ENCODE measurements at places on chromosomes 2 and 18.

DNA sequence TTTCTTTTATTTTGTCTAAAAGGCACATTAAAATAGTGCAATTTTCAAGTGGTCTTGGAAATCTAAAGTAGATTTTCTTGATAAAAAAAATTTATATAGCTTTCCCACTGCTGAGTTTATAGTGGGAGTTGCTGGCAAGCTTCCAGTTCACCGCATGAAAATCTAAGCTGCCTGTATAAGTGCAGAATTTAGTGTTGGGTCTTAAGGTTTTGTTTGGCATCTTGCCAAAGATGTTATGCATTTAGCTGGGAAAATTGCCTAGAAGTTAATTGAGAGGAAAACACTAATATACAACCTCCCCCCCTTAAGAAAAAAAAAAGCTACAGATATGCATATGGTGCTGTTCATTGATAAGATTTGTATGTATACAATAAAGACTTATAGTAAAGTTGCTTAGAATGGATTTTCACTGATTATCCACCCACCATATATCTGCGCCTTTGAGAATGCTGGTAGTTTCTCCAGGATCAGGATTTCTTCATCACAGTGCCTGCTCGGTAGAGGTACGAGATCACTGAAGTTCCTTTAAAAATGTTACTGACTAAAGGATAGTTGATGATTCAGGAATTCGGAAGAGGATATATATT, 803.2 kb upstream of the POU3F3 start:
- DNase-seq = no peak

DNA sequence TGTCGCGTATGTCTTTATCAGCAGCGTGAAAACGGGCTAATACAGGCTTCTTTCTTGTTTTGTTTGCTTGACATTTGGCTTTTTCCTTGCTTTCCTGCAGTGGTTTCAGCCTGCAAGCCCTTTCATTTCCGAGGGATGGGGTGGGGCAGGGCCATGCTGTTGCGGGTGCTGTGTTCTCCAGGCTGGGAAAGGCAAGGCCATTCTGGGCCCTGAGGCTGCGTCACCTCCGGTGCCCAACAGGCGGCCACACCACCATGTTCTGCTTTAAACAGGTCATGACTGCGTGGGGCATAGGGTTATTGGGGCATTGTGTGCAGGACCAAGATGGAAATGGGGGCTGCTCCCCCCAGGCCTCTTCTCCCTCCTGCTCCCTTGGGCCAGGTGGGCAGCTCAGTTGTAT, 38.6 kb upstream of the PLB1 start:
- no peak for DNase-seq

DNA sequence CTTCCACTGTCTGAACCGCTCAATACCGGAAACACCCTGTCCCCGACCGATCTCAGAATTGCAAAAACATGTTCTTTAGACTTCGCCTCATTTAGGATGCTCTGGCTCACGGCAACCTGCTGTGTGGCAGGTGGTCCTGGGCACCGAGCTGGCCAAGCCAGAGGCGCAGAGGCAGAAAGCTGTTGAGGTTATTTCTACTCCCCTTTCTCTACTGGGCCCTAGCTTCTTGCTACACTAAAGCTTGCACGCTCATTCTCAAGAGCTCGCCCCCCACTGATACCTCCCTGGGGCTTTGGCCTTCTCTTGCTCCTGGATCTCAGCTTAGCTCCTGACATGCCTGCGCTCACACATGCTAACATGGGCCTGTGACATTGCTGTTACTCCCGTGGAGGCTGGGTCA, 417.4 kb downstream of the LPIN1 start:
- DNase-seq = no peak

DNA sequence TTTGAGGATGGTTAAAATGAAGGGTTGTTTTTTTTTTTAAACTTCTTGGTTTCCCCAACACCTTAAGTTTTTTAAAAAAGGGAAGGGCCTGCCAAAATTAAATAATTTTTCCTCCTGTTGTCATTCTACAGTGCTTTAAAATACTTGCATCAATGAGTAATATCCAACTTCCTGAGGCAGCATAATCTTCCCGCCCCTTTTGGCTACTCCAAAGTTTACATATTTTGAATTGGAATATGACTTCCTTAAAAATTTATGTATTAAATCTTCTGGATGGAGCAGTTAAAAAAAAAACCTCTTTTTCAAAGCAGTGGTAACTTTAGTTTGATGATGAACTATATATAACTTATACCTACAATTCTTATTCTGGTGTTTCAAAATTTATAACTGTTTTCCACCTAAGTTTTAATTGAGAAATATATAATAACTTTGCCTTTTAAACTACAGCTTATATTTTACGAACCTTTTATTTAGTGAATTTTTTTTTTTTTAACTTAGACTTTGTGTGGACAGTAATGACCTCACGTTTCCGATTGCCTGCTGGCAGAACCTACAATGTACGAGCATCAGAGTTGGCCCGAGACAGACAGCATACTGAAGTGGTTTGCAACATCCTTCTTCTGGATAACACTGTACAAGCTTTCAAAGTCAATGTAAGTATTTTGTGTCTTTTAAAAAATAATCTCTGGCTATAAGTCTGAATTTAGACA, 49.8 kb downstream of the PTPN4 start:
- no peak for DNase-seq

DNA sequence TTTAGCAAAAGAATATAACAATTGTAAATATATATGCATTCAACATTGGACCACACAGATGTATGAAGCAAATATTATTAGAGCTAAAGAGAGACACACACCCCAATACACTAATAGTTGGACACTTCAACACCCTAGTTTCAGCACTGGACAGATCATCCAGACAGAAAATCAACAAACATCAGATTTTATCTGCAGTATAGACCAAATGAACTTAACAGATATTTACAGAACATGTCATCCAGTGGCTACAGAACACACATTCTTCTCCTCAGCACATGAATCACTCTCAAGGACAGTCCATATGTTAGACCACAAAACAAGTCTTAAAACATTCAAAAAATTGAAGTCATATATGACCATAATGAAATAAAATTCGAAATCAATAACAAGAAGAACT, 22.1 kb upstream of the EVA1A start:
- no peak for DNase-seq

GRCh38 chr18:21450913-21451312, 149.6 kb downstream of the ESCO1 start:
- DNase-seq = no peak

- no peak for DNase-seq
Observed at GRCh38 chr2:127663566-127664064, 11.7 kb downstream of the LIMS2 start.

DNA sequence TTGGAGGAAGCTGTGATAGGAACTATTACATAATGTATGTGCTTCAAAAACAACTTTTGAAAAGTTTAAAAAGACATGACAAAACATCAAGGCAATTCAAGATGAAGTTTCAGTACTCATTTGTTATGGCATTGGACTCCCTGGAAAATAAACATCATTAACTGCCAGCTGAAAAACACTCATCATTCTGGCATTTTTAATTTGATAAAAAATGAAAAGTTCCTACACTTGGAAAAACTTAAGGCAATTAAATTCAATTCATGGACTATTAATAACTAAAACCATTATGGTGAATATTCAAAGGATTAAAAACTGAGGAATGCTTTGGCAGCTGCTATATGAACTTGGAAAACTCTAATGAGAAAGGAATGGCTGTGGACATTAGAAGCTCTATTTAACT, 8.5 kb downstream of the TYW5 start:
- DNase-seq = no peak

GRCh38 chr2:207061181-207061580, 104.6 kb downstream of the KLF7 start:
- DNase-seq = no peak

DNA sequence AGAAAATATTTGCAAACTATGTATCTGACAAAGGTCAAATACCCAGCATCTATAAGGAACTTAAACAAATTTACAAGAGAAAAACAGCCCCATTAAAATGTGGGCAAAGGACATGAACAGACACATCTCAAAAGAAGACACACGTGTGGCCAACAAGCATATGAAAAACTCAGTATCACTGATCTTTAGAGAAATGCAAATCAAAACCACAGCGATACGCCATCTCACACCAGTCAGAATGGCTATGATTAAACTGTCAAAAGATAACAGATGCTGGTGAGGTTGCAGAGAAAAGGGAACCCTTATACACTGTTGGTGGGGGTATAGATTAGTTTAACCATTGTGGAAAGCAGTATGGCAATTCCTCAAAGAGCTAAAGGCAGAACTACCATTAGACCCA, 64.3 kb upstream of the RBMS1 start:
- DNase-seq = no peak

GRCh38 chr18:11145413-11146191, 3.8 kb downstream of the PIEZO2 start:
- no peak for DNase-seq

DNA sequence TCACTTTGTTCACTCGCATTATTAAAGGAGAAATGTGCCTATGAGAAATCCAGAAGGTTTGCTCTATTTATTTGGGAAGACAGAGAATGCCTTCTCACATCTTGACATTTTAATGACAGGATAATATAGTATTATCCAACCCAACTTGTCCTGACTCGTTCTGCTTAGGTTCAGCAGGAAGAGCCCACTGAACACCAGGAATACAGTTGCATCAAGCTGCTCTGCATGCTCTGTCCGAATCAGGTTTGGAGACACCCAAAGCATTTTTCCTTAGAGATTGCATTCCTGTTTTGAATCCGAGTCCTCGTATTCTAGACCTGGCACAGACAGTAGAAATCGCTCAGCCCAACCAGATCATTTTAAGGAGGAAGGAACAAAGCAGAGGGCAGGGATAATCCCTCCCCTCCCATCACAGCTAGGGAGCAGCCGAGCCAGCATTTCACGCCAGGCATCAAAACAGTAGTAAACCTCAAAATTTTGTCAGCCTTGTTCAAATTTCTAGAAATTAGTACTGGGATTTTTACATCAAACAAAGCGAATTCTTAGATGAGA, 837.4 kb upstream of the ID2 start:
- DNase-seq = no peak

- DNase-seq = no peak
Observed at GRCh38 chr18:22034276-22034675, 135.1 kb upstream of the GATA6 start.

DNA sequence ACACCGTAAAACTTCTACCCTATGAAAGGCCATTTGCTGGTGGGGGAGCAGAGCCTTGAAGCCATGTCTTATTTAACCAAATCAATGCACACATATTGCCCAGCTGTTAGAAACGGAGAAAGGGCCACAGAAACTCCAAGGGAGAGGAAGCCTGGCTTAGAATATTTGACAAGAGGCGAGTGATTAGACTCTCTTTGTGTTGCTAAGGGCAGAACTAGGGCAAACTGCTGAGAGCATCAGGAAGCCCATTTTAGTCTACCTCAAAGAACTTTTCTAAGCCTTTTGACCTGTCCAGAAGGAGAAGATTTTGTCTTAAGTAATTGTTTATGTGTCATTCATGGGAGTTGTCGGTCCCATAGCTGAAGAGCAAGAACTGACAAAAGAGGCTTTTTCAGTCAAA, 54.4 kb upstream of the CELF4 start:
- no peak for DNase-seq

GRCh38 chr2:28796620-28797019, 14.0 kb upstream of the SPDYA start:
- DNase-seq = no peak

GRCh38 chr2:119025013-119025412, 83.0 kb downstream of the MARCO start:
- no peak for DNase-seq

DNA sequence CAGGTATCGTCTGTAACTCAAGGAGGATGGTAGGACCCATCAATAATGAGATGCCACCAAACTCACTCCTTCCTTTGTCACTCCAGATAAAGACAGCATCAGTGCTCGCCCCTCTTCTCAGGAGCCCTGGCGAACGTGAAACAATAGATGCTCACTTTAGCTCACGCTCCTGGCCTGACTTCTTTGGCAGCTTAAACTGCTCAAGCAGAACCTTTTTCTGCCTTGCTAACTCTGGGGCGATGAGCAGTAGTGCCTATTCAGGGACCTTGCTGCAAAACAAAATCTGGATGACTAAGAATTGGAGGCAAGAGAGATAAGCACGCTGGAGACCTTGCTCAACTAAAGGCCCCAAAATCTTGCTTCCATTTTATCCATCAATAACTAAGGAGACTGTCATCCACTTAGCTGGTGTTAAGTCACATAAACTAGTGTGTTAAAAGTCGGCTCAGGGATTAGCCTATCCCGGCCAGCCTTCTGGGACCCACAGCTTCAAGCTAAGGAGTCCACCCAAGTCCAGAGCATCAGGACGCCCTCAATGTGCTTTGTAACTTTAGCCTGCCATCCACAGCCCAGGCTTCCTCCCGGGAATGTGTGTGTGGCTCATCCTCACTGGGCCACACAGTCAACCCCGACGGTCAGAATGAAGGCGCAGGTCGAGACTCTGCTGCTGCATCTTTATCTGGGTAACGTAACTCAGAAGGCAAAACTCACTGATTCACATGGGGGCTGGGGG, 38.9 kb downstream of the ZNF516 start:
- DNase-seq = no peak

- DNase-seq = no peak
Observed at GRCh38 chr2:238895891-238896600, 48.2 kb downstream of the TWIST2 start.

GRCh38 chr2:105237045-105237765, 4.3 kb upstream of the GPR45 start:
- no peak for DNase-seq

- DNase-seq = no peak
Observed at GRCh38 chr2:226159875-226160479, 639.6 kb downstream of the IRS1 start.

DNA sequence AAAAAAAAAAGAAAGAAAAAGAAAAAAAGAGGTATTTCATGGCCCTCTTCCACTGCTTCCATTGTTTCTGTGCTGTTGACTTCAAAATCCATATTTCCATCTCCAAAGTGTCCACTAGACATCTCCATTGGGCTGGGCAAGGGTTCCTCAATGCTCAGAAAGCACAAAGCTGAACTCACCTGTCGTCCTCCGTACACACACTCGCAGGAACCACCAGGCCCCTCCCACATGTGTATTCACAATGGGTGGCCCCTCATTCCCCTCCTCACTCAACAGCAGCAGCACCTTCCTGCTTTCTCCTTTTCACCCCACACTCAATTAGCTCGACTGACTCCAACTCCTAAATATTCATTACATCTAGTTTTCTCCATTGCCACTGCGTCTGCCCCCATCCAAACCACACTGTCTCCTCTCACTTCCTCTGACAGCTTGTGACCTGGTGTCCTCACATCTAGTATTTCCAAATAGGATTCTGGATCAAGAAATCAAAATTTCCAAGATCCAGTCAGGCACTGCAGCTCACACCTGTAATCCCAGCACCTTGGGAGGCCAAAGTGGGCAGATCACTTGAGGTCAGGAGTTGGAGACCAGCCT, 25.2 kb downstream of the OSBPL1A start:
- no peak for DNase-seq
